ENCODE measurements at places on chromosomes 11 and 22.

GRCh38 chr11:72066855-72067254 is 13.5 kb downstream of the NUMA1 start:
- DNase-seq, result no peak

- no peak for DNase-seq
Measured at GRCh38 chr11:44267750-44268613, 42.0 kb downstream of the ALX4 start.

- DNase-seq, result no peak
Measured at GRCh38 chr22:27591060-27591459, 210.5 kb downstream of the MN1 start.

GRCh38 chr22:39379756-39380730 is 19.5 kb upstream of the TAB1 start:
- DNase-seq, result no peak

- DNase-seq, result no peak
Measured at GRCh38 chr11:35163209-35163608, 24.2 kb downstream of the CD44 start.

- no peak for DNase-seq
Measured at GRCh38 chr11:20050551-20051333, 109.5 kb downstream of the DBX1 start.

DNA sequence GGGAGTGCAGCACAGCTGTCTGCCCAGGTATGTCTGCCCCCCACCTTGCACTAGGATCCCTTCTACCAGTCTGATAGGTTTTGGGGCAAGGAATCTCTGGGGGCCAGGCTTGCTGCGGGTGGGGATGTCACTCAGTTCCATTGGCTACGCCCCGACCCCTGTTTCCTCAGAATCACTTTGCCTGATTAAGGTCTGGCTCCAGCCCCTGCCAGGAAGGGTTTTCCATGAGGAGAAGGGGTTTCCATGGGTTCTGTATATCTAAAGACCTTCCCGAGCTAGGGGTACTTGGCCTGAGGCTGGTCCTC is 14.0 kb downstream of the OTOG start:
- DNase-seq, result no peak

DNA sequence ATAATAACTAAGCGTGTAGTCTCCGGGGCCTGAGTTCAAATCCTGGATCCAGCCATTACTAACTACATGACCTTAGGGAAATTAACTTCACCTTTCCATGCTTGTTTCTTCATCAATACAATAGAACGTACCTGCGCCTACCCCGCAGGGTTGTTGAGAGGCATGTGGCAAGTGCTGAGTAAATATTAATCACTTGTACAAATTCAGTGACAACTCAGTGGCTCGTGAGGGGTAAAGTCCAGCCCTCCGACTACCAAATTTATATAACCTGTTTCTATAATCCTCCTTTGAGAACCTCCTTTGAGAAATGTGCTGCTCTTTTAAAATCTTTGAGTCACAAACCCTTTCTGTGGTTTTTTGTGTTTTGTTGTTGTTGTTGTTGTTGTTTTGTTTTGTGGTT is 49.8 kb downstream of the FEZ1 start:
- DNase-seq, result no peak

All from caudate nucleus (tissue), 63 donors.